ENCODE measurements at places on chromosomes 3 and 15. TPM values are rescaled to one million over a fixed set of nuclear protein-coding genes. Genes with fewer than 3 reads are reported as not detected.

DNA sequence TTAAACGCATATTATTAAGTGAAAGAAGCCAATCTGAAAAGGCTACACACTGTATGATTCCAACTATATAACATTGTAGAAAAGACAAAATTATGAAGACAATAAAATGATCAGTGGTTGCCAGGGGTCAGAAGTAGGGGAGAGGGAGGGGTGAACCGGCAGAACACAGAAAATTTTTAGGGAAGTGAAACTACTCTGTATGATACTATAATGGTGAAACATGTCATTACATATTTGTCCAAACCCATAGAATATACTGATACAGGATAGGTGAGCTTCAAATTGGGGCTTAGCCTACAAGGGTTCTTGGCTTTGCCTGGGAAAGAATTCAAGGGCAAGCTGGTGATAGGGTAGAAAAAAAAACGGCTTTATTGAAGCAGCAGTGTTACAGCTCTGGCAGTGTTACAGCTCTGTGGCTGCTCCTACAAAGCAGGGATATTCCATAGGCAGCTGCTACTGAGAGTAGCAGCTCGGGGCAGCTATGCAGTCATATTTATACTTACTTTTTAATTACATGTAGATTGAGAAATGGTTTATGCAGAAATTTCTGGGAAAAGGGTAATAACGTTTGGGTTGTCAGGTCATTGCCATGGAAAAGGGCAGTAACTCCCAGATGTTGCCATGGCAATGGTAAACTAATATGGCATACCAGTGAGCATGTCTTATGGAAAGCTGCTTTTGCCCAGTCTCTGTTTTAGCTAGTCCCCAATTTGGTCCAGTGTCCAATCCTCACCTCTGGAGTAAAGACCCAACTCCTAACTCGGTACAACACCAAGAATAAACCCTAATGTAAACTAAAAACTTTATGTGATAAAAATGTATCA is 125.1 kb upstream of the SLC25A36 start:
- no peak for DNase-seq

GRCh38 chr3:52122491-52122890 is 31.7 kb downstream of the POC1A start:
- no peak for DNase-seq

- no peak for DNase-seq
Measured at GRCh38 chr3:28718074-28718849, 369.6 kb upstream of the AZI2 start.

- DNase-seq, result no peak
Measured at GRCh38 chr15:60507596-60508424, 28.9 kb upstream of the ICE2 start.

DNA sequence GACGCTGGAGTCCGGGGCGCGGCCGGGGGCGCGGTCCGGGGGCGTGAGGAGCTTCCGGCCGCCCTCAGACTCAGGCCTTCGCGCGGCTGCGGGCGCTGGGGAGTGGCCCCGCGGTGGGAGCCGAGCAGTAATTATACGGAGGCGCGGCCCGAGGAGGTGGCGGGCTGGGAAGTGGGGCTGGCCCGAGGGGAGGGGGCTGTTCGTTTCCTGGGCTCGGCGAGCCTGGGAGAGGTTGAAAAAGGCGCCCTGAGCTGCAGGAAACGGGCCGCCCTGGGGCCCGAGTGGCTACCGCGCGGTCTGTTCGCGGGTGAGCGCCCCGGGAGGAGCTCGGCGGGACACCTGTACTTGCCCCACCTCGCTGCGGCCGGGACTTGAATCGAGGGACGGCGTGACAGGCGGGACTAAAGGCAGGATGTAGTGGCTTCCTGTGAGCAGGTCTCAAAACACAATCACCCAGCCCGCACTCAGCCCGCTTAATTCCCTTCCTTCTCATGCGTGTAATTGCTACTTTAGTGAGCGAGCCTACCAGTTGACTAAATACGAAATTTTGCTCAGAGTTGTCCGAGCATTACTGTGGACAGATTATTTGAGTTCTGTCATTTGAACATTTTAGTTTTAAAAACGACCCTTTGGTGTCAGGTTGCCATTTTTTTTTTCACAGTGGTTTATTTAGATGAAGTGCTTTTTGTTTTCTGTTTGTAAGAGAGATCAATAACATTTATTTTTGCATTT is 860 bp downstream of the RASA2 start:
- DNase-seq, result no peak

Gene PLXNB1
- polyA plus RNA-seq, result 67.5 TPM

Gene NTRK3
- not detected for polyA plus RNA-seq

Gene MCCC1
- 10.1 TPM for polyA plus RNA-seq

DNA sequence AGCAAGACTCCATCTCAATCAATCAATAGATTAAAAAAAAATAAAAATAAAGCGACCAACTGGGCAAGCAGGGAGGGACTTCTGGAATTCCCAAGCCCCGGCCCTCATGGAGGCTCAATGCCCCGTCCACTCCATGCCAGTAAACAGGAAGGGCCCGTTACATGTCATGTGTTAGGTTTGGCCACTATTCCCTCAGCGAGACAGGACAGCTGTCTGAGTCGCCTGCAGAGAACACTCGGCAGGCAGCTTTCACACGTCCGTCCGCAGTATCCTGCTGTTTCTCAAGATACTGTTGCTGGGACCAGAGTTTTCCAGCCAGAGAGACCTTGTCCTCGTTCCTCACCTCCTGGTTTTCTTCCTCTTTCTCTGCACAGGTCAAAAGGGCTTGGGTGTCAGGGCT is 18.0 kb downstream of the TMEM44 start:
- DNase-seq, result no peak

GRCh38 chr15:42279234-42279723 is 6.0 kb upstream of the TMEM87A start:
- no peak for DNase-seq

Gene CIDEC
- not detected for polyA plus RNA-seq

Gene STRIT1
- not detected for polyA plus RNA-seq

GRCh38 chr3:156985711-156986110 is 159.6 kb downstream of the LEKR1 start:
- no peak for DNase-seq

- DNase-seq, result peak; percentile 11
Measured at GRCh38 chr3:54999159-54999558, 71.3 kb upstream of the LRTM1 start.

DNA sequence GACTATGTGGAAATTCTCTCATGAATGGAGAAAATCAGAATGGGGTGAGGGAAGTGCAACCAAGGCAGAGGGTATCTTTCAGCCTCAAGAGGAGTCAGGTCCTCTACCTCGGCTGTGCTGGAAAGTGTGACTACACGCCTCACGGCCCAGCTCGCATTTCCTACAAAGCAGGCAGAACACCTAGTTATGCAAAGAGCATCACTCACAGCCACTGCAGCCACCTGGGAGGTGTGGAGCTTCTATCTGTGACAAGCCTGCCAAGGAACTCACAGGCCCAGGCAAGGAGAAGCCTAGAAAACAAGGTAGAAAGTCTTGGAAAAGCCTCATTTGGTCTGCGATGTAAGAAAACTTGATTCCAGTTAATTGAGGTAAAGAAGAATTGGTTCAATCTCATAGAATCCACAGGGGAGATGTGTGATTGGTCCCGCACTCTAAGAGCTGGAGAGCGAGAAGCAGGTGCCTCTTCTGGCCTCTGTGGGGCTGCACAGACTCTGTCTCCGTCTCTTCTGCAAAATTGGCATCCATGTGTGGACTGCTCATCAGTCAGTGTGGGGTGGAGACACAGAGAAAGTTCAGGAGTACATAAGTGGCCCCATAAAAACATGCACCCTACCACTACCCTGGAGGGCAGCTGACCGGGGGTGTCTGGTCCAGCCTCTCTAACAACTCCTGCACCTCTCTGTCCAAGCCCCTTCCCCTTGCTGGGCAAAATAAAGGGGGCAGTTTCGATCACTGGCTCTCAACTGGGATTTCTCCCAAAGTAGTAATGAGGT is 76.8 kb downstream of the TAMM41 start:
- DNase-seq, result no peak

- no peak for DNase-seq
Measured at GRCh38 chr3:48633256-48633655, 2.0 kb downstream of the SLC26A6 start.

DNA sequence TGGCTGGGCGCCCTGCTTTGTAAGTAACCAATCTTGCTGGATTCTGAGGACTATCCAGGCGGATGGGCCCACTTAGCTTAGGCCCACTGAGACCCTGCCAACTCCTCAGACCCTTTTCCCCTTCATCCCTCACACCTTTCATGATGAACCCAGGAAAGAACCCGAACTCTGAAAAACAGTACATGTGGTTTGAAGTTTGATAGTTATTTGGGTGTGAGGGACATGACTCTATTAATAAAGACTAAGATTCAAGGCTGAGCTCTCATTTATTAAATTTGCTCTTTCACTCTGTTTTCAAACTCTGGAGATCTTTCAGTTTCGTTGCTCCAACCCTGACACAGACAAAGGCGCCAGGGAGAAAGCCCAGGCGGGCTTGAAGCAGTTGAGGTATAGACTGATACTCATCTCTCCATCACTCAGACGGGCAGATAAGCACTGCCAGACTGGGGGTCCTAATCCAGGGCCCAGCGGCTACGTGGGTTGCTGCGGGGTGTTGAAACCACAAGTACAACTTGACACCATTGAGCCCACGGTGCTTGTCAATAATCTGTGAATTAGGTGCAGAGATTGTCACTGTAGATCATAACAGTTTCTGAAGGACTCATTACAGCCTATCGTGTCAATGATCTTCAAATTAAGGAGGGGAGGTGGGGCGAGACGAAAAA is 7.2 kb upstream of the SOX2 start:
- DNase-seq, result no peak

- DNase-seq, result no peak
Measured at GRCh38 chr3:143171141-143171980, 51.8 kb downstream of the CHST2 start.

DNA sequence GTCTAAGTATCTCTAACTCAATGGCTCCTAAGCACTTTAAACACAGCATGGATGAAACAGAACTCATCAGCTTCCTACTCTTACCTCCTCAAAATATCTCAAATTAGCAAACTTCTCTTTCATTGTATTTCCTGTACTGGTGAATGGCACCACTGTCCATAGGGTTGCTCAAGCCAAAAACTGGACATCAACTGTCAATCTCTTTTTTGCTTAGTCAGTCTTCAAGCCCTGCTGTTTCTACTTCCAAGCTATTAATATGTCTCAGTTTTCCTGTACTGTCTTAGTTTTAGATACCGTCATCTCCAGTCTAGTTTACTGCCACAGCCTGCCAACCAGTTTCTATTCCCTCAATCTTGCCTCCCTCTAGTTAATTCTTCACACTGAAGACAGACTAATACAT is 48.3 kb upstream of the KPNA4 start:
- no peak for DNase-seq

Gene REC114
- polyA plus RNA-seq, result not detected

DNA sequence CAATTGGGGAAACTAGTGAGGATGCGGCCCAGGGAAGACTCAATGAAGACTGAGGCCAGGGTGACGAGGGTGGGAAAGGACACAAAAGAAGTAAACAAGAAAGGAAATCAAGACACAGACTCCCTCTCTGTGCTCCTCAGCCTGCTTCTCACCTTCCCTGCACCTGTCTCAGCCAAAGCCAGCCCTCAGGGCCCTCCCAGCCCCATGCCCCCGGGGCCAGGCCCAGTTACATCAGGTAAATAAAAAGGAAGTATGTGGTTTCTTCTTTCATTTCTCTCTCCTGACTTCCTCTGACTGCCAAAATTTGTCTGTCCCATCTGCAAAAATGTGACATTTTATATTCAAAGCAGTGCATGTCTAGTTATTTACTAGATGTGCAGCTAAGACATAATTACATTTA is 328.0 kb downstream of the UACA start:
- no peak for DNase-seq

DNA sequence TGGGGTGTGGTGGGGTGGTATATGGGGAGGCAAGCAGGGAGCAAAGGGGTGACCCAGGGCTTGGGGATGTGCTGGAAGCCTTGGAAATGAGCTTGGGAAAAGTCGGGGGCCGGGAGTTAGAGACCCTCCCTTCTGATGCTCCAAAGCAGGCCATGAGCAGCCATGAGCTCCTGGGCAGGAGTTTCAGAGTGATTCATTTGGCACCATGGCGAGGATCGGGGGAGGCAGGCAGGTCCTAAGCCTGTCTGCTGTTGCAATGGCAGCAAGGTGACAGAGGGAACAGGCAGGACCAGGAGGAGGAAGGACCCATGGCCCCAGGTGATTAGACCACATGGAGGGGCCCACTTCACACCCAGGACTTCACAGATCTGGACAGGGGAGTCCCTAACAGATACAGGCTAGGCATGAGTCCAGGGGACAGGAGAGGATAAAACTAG is 21.3 kb downstream of the RGMA start:
- no peak for DNase-seq

Gene ADCY5
- polyA plus RNA-seq, result not detected

DNA sequence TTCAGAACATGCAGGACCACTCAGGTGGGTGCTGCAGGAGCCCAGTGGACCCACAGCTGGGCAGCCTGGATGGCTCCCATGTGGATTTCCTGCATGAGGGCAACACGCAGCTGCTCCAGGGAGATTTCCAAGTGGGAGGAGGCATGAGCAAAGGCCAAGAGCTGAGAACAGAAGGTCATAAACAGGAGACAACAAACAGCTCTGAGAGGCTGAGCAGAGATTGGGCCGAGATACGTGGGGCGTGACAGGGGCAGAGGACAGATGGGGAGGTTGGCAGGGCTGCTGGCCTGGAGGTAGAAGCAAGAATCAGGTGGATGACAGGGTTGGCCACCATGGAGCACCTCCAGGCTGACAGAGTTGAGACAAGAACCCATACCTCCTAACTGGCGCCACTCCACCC is 2.9 kb downstream of the PHGR1 start:
- no peak for DNase-seq
